ENCODE measurements at places on chromosomes 6 and 20.

DNA sequence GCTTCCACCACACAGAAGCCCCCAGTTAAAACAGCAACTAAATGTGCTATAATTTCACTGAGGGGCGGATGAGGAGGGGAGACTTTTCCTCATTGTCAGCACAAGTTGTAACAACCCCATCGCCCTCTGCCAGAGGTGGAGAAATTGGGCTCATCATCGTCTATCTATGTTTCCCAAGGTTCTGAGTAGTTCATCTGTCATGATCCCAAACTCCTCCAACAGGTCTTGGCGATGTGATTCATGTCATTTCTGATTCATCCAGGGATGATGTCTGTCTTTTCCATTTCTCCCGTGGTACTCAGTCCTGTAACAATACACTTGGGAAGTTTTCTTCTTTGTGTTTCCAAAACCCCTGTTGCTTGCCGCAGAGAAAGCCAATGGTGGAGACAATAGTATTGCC lies 51.0 kb downstream of the TFAP2A start:
- DNase-seq, result no peak

DNA sequence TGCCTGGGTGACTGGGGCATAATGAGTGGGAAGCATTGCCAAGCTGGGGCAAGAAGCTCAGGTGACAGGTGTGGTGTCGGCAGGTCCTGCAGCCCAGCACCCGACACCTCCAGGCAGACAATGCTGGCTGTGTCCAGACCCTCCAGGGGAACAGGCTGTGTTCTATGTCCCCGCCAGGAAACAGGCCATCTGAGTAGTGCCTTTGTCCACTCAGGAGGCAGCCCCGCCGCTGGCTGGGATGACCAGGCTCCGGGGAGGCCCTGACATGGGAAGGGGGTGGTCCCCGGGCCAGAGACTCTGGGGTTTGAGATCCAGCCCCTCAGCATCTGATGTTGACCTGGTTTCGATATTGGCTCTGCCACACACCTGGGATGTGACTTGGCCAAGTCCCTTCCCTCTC lies 28.4 kb downstream of the SNPH start:
- DNase-seq, result no peak

- DNase-seq, result no peak
Observed at GRCh38 chr20:7657569-7657968, 282.7 kb downstream of the HAO1 start.

- DNase-seq, result no peak
Observed at GRCh38 chr6:90764001-90764400, 177.1 kb upstream of the MAP3K7 start.

DNA sequence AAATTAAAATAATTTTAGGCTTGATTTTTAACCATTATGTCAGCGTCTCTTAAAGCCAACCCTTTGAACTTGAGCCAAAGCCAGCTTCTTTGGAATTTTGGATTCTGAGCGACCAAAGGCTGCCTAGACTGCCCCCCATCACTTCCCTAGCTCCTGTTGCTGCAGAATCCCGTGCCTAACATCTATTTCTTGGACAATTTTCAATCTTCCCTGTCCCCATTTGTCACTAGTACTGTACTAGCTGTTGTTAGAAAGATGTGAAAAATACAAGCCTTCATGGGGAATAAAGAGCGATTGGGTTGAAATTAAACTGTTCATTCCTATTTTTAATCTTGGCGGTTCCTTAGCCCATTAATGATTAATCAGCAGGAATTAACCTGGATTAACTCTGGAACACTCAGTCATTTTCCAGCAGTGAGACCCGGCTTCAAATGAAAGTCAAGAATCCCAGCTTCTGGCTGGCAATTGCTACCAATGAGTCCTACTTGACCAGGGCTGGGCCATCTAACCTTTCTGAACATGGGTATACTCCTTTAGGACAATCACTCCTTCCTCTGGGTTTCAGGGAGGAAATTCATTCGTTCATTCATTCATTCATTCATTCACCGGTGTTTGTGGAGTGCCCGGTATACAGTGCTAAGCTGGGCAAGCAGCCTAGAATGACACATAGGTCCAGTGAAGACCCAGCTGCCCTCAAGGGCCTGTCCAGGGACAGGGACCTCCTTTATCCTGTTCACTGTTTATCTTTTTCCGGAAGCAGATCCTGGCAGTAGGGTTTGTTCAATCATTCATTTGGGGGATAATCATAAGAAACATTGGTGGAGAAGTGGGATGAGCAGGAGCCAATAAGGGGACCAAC lies 1.4 kb upstream of the RRBP1 start:
- DNase-seq, result no peak

- DNase-seq, result no peak
Observed at GRCh38 chr20:23503649-23504048, 12.7 kb downstream of the CST8 start.

Data from Panc1 (cell line).